ENCODE measurements at places on chromosomes 6 and 20.

DNA sequence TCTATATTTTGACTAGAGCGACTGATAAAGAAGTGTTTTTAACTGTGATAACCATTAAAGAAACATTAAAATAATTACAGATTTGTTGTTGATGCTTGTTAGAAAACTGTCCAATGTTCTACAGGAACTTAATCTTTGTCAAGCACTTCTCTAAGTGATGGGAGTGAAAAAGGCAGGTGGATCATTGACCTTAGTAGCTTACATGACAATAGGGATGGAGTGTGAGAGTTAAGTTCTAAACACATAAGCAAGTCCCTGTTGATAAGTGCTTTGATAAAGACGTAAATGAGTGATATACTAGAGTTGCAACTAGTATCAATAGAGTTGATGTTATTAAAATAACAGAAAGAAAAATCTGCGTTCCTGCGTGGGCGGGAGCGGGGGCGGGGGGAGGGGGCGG lies 931.5 kb upstream of the EPHA7 start:
- no peak for DNase-seq

DNA sequence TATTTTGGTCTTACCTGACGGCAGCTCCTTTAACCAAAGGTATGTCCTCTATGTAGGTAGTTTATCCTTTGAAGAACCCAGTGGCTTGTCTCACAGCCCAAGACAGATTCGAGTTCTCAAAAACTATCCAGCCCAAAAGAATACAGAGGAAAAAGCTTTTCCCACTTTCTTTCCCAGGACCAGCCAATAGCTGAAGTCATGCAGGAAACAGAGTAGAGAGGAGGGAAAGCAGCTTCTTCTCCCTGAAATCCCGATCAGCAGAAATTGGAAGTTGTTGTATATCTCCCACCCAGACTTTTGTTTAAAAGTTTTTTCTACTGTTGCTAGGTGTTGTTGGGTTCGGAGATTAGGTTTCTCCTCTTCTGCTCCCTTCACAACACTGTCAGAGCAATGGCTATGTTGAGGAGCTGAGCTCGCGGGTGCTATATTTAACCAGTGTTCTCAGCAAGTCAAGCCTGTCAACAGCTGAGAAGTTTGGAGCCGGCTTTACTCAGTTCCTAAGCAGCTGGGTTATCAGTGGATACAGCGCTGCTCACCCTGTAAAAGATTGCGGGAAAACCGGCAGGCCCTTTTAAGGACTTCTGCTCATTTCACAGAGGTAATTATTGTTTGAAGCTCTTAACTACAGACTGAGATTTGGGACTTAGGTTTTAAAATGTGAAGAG lies at the start of gene FILIP1:
TSS of gene FILIP1 (minus strand) at position 401 of the 665 bp plus-strand sequence. CDS start 78,828 bp downstream, outside the sequence.
- no peak for DNase-seq

DNA sequence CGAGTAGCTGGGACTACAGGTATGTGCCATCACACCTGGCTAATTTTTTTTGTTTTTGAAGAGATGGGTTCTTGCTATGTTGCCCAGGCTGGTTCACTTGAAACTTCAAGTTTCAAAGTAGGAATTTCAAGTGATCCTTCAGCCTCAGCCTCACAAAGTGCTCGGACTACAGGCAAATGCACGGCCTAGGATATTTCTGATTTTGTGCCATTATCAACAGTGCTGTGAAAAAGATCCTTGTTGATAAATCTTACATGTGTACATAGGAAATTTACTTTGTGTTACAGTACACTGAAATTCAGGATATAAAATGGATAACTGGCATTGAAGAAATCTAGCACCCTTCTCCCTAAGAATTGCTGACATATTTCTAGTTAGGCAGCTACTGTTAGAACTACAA lies 184.6 kb upstream of the PRDM1 start:
- DNase-seq = no peak

DNA sequence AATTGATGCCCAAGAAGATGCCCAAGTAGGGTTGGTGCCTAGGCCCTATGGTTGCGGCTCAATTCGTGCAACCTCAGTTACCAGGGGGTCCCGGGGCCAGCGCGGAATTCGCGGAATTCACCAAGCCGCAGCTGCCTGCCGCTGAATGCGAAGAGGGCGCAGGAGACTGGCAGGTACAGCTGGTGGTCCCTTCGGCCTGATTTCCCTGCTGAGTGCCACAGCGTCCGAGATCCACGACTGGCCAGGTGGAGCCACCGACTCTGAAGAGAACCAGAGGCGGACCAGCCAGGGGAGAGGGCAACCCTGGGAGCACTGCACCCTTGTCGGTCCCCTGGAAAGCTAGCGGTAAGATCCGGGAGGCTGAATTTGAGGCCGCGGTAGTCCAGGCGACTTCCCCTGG lies 6.8 kb upstream of the TFAP2D start:
- no peak for DNase-seq
